ENCODE measurements at places on chromosomes 5 and 9. TPM values are rescaled to one million over a fixed set of nuclear protein-coding genes. Genes with fewer than 3 reads are reported as not detected.

DNA sequence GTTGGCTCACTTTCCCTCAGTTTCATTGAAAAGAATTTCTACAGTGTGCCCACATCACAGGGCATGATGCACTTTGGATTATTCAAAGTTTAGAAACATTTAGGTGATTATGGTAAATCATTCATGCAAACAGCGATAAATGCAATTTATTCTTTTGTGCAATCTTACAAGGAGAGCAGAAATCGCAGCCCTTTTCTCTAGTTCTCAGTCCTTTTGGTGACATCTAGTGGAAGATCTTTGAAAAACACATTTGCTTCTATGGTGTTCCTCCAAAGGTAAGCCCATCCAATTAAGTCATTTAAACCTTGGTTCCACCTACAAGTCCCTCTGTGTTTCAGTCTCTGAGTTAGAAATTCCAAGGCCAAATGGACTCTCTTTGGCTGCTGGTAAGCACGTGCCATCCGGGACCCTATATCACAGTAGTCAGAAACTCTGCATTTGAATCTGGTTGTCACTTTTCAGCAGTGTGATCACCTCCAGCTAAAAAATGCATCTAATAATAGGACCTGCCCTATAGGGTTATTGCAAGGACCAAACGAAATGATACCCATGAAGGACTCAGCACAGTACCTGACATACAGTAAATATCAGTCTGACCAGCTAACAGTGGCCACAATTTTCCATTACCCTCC is 66.4 kb downstream of the MACROH2A1 start:
- no peak for DNase-seq

- no peak for DNase-seq
These were observed 31.0 kb upstream of the PHF24 start for GRCh38 chr9:34927061-34927460.

DNA sequence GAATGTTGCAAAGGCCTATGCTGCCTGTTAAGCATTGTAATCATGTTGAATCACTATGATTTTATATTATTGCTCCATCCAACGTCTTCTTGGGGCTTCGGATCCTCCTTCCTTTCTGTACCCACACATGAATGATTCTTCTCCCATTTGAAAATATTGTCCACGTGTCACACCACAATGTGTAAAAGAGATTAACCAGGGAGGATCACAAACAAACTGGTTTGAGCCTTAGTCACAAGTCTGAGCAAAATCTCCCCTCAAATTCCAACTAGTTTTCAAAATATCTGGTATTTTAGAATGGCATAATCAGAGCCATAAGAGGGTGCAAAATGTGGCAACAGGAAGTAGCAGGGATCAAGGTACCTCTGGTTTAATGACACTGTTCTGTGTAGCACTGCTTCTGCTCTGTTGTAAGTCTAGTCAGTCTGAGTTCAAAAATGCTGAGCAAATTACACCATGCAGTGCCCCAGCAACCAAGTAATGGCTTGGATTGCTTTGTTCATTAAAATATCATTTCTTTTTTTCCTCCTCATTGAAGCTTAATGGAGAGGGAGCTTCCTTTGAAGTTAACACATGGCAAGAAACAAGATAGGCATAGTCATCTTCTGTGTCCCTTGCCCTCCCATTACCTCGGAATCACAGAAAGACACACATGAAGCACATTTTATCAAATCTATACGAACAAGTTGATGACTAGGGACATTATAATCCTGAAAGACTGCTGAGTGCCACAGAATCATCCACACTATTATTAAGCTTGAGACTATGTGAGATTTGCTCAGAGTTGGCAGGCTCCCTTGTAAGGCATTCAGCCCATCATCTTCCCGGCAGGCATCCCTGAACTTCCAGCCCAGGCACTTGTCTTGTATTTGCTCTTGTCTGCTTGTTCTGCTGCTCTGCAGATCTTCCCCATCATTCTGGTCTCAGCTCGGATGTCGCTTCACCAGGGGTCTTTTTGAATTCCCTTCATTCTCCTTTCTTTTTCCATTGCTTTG is 102.0 kb upstream of the PRLR start:
- no peak for DNase-seq

DNA sequence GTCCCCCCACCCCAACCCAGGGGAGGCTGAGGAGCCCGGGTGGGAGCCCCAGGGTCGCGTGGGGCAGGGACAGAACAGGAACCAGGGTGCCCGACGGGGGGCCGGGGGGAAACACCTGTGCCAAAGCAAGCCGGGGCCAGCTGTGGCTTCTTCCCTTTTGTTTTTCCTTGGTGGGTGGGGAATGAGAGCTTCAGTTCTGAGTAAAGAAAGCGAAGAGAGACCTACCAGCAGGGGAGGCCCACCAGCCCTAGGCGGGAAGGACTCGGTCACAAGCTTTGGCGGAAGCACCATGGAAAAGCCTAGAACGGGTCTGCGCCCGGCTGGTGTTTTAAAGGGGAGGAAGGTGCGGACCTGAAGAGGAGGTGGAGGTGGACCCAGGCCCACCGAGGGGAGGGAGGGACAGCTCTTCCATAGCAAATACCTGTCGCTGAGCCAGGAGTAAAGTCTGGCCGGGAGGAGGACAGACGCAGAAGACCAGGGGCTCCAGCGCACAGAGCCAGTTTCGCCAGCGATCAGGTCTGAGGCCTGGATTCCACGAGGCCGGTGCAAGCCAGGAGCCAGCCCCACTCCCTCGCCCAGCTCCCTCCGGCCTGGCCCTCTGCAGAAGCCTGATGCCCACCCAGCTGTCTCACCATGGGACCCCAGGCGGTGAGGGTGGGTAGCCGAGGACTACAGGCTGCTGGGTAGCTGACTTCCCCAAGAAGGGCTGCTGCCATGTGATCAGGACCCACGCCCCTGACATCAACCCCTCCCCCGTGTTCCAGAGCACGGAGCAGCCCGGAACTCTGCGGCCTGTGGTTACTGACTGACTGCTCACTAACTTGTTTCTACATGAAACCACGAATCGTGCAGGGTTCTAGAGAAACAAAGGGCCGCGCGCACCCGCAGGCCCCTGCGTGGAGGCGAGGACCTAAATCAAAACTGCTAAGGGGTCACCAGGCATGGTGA is 849 bp upstream of the MGAT1 start:
- DNase-seq = peak; percentile 78

DNA sequence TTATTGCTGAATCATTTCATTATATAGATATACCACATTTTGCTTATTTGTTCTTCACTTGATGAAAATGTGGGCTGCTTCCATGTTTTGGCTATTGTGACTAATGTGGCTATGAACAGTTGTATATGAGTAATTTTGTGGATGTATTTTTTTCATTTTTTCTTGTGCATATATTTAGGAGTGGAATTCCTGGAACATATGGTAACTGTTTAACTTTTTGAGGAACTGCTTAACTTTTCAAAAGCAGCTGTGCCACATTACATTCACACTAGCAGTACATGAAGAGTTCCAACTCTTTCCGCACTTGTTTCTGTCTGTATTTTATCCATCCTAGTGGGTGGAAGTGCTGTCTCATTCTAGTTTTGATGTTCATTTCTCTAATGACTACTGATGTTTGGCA is 67.8 kb downstream of the JAK2 start:
- DNase-seq = no peak

DNA sequence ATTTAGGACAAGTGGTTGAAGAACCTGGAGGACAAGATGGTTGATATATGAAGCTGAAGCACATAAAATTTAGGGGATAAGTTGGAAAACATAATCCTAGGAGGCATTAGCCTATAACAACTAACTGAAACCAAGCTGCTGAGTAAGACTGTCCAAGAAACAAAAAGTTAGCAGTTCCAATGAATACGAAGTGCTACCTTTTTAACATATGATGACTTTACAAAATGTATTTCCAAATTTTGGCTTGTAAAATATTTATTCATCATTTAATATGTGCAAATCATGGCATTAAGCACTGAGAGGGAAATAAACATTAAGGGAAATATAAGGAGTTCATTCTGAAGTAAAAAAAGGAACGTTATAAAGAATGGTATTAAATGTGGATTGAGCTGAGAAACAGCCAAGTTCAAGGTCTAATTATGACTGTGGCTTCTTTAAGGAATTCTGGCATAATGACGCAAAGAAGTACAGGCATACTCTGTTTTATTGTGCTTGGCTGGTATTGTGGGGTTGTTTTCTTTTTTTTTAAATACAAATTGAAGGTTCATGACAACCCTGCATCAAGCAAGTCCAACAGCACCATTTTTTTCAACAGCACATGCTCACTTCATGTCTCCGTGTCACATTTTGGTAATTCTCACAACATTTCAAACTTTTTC is 7.7 kb downstream of the RAPGEF6 start:
- DNase-seq = no peak

SHB gene
- total RNA-seq = 1.3 TPM

UNC13B gene
- total RNA-seq = 1.2 TPM

PCDHGA11 gene
- not detected for total RNA-seq

NUTM2G gene
- not detected for total RNA-seq

DNA sequence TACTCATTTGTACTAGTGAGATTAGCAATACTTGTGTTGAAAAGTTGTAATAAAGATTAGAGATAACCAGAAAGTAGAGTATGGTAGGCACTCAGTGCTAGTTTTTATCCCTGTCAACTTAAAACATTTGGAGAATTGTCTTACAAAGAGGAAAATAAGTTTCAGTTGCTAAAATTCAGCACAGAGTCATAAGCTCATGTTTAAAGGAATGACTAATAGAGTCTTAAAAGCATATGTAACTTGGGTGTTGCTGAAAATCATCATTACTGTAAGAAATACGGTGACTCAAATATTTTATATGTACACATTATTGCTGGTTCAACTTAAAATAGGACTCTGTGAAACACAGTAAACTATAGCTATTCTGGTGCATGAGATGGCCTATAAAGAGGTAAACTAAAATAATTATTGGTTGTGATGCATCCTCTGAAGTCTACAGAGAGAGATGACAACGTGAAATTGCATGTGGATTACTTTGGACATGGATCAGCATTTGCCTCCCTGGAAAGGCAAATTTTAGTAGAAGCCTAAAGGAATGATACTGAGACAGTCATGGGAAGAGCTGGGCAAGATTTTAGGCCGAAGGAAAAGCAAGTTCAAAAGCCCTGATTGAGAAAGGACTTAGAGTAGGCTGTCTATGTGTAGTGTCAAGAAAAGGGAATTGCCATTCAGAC is 34.6 kb downstream of the SGCD start:
- no peak for DNase-seq

DNA sequence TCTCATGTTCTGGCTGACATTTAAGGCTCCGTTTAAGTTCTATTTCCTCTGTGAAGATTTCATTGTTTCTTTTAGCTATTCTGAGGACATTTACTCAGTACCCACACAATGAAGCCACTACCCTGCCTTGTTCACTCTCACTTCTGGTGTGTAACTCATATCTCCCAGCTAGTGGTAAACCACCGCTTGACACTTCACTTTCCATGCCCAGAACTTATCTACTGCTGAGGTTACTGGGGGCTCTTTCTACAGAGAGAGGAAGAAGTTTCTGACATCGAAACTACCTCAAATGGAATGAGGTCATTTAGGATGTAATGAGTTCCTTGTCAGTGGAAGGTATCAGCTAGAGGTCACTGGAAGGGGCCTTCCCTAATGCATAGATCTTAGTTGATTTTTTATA is 501.5 kb downstream of the DMAC1 start:
- DNase-seq = no peak

GRCh38 chr5:53671447-53671846 is 111.0 kb downstream of the NDUFS4 start:
- no peak for DNase-seq

DNA sequence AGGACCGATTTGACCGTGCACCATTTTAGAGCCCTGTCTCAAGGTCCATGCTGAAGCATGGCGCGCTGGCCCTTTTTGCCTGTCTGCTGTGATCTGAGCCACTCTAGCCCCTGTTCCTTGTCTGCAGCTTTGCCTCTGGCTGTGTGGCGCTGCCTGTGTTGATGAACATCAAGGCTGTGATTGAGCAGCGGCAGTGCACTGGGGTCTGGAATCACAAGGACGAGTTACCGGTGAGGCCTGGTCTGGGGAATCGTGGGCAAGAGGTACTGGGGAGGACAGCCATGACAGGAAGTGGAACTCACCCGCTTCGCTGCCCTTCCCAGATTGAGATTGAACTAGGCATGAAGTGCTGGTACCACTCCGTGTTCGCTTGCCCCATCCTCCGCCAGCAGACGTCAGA is 6.3 kb downstream of the NHP2 start:
- no peak for DNase-seq

TMOD1 gene
- total RNA-seq = 0.70 TPM

MBLAC2 gene
- 13.0 TPM for total RNA-seq

RELL2 gene
- total RNA-seq = 15.3 TPM

DNA sequence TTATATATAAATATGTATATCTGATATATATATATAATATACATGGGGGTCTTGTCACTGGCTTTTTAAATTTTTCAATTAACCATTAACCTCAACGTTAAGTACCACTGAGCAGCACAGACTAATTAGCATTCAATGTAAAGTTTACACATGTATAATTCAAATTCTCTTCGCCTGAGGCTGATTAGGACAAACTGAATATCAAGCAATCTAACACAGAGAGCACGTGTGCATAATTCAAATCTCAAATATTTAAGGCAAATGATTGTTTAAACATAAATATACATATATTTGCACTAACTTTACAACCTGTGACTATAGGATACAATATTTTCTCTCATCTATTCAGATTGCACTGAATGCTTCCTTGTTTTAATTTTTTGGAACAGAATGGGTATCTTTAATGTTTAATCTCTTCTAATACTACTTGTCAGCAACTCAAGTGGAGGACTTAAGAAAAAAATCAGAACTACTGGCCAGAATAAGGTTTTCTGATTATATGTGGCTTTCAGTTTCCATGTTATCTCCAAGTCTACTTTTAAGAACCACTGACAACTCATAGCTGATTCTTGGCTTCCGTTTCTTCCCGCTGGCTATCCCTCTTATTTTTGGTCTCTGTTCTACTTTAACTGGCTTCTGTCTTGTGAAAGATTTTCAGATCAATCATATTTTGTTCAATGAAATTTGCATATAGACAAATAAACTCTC is 204.8 kb downstream of the MLLT3 start:
- no peak for DNase-seq

MYMK gene
- not detected for total RNA-seq

PCDHA10 gene
- not detected for total RNA-seq

DNA sequence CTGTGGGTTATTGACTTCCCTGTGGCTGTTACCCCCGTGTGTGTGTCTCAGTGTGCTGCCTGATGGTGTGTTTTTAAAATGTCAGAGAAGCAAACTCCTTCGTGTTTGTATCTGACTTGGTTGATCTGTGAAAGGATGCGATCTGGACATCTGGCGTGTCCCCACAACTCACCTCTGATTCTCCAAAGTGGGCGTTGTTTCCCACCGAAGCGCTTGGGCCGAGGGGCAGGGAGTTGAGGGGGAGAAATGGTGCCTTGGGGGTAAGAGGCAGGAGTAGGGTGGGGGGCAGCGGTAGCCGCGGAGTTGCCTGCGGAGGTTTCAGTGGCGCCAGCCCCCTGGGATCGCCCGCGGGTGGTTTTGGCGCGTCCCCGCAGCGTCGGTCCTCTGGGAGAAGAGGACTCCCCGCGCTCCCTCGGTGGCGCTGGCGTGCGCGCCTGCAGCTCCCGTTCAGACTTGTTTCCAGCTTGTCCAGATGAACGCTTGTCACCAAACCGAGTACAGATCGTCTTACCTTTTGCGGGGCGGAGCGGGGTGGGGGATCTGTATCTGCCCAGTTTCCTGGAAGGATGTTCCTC is 1.1 kb downstream of the MAST4 start:
- DNase-seq = no peak
